NAMALWA (cell line): ENCODE measurements at places on chromosomes 6 and 20.
A peak's percentile ranks its signal among the peaks of the same experiment; 100 is the strongest.

- DNase-seq: no peak
Observed at GRCh38 chr20:7695635-7696034, 244.6 kb downstream of the HAO1 start.

DNA sequence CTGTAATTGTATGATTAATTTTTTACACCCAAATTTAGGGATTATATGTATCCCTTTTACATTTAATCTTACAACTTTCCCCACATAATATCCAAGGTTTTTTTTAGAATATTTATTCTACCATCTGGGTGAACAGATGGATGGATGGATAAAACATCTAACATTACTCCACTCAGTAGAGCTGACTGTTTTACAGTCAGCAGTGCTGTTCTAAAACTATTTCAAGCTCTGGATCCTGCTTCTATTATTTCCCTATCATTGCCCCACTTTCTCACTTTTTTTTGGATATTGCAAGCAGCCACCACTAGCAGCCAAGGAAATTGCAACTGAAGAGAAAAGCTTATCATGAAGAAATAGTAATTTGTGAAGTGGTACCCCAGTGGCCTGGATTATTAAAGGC lies 173.7 kb downstream of the ARHGAP18 start:
- no peak for DNase-seq

DNA sequence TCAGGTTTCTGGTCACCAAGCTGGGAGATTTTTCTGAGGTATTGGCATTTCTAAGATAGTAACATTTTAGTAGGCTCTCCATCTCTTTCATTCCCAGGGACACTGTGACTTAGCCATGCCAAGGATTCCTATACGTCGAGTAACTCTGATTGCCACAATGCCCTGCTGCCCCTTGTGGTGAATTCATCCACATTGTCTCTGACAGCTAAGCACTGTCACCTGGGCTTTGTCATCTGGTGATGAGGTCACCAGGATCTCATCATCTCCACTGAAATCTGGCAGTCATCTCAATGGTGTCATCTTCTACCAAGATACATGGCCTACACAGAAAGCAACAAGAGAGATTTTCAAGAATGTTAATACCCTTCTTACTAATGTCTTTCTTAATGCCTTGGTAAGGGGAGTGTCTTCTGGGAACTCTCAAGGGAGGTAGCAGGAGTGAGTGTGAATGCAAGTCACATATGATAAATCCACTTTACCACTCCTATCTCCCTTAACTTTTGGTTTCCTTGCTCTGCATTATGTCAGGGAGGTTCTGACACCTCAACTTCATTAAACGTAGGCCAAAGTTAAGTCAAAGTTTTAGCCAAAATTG lies 246.7 kb downstream of the CD109 start:
- peak; percentile 3 for DNase-seq

GRCh38 chr6:134714113-134714512 lies 235.8 kb downstream of the ALDH8A1 start:
- no peak for DNase-seq

- no peak for DNase-seq
Observed at GRCh38 chr20:18197382-18198070, 59.9 kb downstream of the KAT14 start.

DNA sequence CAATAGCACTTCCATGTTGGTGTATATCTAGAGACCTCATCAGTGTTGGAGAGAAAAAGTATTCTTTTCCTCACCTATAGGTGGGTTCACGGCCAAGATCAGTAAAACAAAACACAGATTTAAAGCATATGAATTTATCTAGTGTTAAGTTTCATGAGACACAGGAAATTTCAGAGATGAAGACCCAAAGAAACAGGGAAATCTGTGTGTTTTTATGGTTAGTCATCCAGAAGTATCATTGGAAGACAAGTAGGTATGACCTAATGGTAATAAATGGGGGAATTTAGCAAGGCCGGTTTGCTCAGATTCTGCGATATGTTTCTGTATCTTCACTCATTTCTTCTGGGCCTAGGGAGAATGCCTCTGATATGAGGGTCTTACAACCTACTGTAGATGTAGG lies 419.6 kb upstream of the MARCKS start:
- DNase-seq: no peak

DNA sequence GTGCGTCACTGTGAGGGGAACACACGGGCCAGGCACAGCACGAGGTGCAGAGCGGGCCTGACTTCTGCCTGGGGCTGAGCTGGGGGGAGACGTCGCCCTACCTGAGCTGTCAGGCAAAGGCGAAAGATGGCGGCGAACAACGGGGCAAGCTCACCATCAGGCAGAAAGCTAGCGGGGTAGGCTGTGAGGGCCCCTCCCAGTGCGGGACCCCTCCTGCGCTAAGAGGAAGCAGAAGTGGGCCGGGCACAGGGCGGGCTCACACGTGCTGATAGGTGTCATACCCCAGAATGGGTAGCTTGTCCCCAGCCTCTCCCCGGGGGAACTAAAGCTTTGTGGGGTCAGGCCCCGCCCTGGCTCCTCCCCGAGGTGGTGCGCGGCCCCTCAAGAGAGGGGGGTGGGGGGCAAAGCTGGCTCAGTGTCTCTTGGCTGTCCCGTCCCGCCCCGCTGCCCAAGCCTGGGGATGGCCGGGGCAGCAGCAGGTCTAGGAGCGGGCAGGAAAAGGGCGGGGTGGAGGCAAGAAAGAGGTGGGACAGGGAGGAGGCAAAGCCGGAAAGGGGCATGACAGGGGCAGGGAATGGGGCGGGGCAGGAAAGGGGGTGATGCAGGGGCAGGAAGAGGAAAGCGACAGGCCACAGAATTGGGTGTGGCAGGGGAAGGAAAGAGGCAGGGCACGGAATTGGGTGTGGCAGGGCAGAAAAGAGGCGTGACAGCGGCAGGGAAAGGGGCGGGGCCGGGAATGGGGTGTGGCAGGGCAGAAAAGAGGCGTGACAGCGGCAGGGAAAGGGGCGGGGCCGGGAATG lies 14.7 kb downstream of the UCKL1 start:
- DNase-seq: peak; percentile 47

GRCh38 chr20:56995635-56996075 lies 270.8 kb downstream of the BMP7 start:
- peak; percentile 40 for DNase-seq

DNA sequence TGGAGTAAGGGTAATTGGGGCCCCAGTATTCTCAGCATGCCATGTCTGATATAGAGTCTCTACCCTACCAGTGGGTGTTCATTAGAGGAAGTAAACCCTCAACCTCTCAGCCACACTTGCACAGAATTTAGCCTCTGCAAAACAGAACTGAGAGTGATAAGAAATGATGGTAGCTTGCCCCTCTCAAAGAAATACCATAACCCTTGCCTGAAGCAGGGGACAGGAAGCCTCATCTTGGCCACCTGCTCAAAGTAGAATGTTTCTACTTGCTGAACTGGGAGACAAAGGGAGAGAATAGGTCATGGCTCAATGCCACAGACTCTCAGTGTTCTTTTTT lies 33.7 kb downstream of the SPTLC3 start:
- no peak for DNase-seq

DNA sequence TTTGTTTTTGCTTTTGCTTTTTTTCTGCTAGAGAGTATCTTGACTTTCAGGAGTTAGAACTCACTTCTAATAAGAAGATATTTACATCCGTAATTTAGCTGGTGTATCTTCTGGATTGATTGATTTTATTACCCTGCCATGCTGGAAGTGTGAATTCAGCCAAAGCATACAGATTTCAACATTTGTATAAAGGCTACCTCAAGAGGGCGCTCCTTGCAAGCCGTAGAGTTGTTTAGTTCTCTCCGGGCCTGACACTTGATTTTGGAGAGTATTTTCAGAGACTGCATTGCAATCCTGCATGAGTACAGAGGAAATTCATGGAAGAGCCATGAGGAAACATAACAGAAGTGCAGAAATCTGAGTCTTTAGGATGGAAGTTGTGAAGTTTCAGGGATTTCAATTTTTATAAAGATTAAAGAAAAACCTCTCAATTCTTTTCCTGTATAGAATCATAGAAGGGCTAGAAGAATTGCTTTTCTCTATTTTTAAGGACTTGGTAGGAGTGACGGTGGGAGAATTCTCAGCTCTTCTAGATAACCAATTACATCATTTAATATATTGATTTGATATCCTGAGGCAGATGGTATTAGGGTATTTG lies 66.7 kb upstream of the TIAM2 start:
- DNase-seq: peak; percentile 78

DNA sequence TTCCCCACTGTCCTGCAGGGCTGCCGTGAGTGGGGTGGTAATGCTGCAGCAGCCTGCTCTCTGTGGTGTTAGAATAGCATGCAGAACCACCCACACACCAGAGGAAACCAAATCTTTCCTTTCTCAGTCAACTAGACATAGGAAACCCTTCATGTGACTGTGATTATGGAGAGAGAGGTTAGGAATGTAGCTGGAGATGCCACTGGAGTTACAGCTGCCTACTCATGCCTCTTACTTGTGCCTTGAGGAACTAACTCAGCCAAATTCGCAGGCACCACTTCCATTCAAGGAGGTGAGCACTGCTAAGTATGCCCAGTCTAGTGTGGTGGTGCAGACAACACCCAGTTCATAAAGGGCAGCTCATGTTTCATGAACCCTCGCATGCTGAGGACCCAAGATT lies 27.4 kb downstream of the MUC22 start:
- DNase-seq: no peak

DNA sequence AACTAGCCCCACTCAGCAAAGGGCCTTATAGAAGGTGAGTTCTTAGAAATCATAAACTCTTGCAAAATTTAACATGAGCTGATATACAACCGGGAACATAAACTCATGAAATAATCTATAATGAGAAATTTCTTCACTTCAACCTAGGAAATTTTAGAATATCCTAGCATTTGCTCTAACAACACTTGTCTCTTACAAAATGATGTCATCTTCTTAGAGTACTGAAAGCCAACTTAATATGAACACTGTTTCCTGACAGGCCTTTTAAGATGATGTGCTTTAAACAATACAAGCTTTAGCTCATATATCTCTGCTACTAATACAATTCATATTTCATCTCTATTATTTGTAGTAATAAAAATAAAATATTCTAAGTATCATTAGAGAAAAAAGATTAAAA lies 932 bp downstream of the PACRG start:
- no peak for DNase-seq

GRCh38 chr20:9474835-9475415 lies 39.5 kb upstream of the LAMP5 start:
- no peak for DNase-seq

DNA sequence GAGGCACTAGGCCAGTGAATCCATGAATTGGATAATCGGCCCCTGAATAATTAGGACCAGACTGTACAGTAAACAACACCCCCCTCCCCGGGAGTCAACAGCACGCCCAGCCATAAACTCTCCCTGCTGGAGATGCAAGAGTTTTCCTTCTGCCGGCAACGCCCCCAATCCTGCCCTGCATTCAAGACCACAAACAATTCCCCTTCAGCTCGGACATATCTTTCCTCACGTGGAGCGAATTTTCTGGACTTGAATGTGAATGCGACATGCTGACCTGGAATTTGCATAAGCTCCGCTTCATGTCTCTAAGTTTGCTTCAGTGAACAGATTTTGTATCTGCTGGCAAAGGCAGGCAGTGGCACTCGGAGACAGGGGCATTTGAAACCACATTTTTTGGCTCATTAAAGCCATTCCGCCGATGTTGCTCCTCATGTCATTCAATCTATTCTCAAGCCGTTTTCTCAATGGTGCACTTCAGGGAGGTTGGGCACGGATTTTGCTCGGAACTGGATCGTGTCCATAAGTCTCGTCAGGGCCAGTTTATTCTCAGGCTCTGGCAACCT lies 38.0 kb upstream of the GMPR start:
- no peak for DNase-seq

- no peak for DNase-seq
Observed at GRCh38 chr6:53746442-53747103, 48.2 kb upstream of the LRRC1 start.

GRCh38 chr6:79710127-79710526 lies 79.0 kb downstream of the SH3BGRL2 start:
- DNase-seq: no peak

GRCh38 chr20:43960231-43960630 lies 45.6 kb downstream of the TOX2 start:
- no peak for DNase-seq
